ENCODE measurements at places on chromosomes 16 and 17. TPM values are rescaled to one million over a fixed set of nuclear protein-coding genes. Genes with fewer than 3 reads are reported as not detected.

The TVP23A gene
- 0.25 TPM for total RNA-seq

The FBXL16 gene
- total RNA-seq: 0.14 TPM

The GLTPD2 gene
- not detected for total RNA-seq

The PTGES3L gene
- 1.8 TPM for total RNA-seq

DNA sequence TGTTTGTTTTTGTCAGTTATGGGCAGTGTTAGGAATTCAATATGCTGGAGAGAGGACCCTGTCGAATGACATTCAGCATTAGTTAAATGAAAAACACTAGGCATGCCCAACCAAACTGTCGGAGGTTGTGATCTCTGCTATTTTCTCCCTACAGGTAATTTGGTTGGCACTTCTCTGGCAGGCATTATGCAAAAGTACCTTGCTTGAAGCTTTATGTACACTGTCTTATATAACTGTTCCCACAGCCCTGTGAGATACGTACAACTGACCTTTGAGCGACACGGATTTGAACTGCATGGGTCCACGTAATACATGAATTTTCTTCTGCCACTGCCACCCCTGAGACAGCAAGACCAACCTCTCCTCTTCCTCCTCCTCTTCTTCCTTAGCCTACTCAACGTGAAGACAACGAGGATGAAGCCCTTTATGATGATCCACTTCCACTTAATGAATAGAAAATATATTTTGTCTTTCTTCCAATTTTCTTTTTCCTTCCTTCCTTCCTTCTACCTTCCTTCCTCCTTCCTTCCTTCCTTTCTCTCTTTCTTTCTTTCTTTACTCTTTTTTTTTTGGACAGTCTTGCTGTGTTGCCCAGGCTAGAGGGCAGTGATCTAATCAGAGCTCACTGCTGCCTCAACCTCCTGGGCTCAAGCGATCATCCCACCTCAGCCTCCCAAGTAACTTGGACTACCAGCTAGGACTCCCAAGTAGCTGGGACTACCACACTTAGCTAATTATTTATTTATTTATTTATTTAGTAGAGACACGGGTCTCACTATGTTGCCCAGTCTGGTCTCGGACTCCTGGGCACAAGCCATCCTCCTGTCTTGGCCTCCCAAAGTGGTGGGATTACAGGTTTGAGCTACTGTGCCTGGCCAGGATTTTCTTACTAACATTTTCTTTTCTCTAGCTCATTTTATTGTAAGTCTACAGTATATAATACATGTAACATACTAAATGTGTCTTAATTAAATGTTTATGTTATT lies 77.3 kb downstream of the WIPI1 start:
- no peak for DNase-seq
- H3K4me3 ChIP-seq: no peak overlapping the region
- no peaks in the 10 kb centered on the region for H3K36me3 ChIP-seq
- peak overlapping the region; percentile 91 for H3K27ac ChIP-seq
- peaks cover 10% of the 10 kb centered on the region for H3K4me1 ChIP-seq

GRCh38 chr17:19362277-19363113 lies at the start of gene B9D1:
TSS of gene B9D1 (minus strand) at chr17:19362723. CDS start at chr17:19362569, 154 bp downstream.
- no peaks in the 10 kb centered on the region for H3K4me1 ChIP-seq
- no peaks in the 10 kb centered on the region for H3K27me3 ChIP-seq
- peak within 1 kb of the TSS; percentile 48 for H3K4me3 ChIP-seq
- H3K27ac ChIP-seq: peak within 1 kb of the TSS; percentile 74
- no peaks in the 10 kb centered on the region for H3K36me3 ChIP-seq

DNA sequence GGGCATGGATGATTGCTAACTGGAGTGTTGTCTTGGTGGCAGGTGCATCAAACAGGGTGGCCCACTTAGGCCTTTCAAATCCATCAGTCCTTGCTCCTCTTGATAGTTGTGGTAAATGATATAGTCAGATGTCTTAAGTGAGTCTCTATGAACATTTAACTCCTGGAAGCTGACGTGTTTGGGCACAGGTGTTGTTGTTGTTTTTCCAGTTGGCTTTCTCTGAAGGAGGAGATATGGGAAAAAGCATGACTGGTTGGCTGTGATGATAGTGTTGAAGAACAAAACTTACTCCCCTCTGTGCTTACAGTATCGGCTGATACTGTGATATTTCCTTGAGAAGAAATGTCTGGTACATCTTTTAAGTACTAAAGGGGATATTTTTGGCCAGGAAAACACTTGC lies 18.0 kb downstream of the TNRC6A start:
- no peak overlapping the region for H3K4me3 ChIP-seq
- no peaks in the 10 kb centered on the region for H3K27me3 ChIP-seq
- no peak for DNase-seq
- peak overlapping the region; percentile 77 for H3K27ac ChIP-seq
- no peaks in the 10 kb centered on the region for H3K36me3 ChIP-seq
- no peaks in the 10 kb centered on the region for H3K4me1 ChIP-seq

DNA sequence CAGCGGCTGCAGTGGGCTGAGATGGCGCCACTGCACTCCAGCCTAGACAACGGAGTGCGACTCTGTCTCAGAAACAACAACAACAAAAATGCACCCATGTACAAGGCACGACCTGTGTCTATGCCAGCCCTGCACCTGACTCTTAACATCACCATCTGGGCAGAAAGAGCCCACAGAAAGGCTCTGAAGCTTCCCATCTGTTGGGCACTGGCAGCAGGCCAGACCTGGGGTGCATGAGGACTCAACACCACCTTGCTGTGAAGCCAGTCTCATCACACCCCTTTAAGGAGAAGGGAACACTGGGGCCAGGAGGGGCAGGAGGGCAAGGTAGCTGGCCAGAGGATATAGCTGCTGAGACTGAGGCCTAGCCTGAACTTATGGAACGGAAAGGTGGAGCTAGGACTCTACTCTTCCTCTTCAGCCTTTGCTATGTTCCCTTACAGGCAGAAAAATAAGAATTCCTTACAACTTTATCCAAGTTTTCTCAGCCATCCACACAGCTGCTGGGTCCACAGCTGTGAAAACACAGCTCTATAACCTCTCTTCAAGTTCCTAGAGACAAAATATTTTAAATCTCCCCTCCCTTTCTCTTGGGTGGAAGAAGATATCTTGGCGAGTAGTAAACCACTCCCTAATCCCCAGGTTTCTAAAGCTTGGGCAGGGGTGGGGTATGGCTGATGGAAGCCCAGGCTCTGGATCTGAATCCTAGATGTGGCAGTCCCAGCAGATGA lies 2.8 kb downstream of the ELOB start:
- H3K4me1 ChIP-seq: peaks cover 12% of the 10 kb centered on the region
- no peaks in the 10 kb centered on the region for H3K27me3 ChIP-seq
- DNase-seq: no peak
- no peak overlapping the region for H3K27ac ChIP-seq

Data from lung (tissue), 17 donors.